ENCODE measurements at places on chromosomes 3 and 15. TPM values are rescaled to one million over a fixed set of nuclear protein-coding genes. Genes with fewer than 3 reads are reported as not detected.

The ARPP19 gene
- 182 TPM for total RNA-seq

The DGKG gene
- total RNA-seq, result 0.05 TPM

The ARGFX gene
- not detected for total RNA-seq

The TJP1 gene
- not detected for total RNA-seq

The IL17RC gene
- 0.27 TPM for total RNA-seq

The ADAMTS7 gene
- 7.2 TPM for total RNA-seq

The COL6A5 gene
- total RNA-seq, result not detected

The GOLGA8J gene
- not detected for total RNA-seq

The SLC12A1 gene
- total RNA-seq, result not detected

The GDPGP1 gene
- 12.0 TPM for total RNA-seq

The ZNF385D gene
- total RNA-seq, result not detected

The RPL35A gene
- total RNA-seq, result 1,338 TPM
